Activated gamma-delta T cell treated with Interleukin-2 at 50 U/mL for 16 hours (primary cell): ENCODE measurements at places on chromosomes 6 and 20.

DNA sequence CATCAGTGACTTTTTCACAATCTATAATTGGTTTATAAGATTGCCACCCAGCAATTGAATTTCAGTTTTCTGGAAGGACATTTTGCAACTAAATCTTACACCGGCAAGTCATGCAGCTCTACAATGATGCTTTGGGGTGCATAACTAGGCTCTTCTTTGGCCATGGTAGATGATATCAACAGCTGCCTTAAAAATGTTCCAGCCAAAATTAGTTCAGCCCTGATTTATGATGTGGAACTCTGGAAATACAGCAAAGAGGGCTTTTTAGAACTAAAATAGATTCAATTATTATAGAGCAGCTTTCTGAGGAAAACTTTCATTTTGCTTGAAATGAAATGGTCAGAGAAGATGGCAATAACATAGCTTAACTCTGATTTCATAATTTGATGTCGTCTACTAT lies 18.4 kb upstream of the MCM9 start:
- no peak for DNase-seq

- no peak for DNase-seq
Measured at GRCh38 chr6:37531026-37531425, 31.3 kb upstream of the CCDC167 start.

GRCh38 chr6:162615016-162615705 lies 112.4 kb downstream of the PRKN start:
- DNase-seq = no peak

DNA sequence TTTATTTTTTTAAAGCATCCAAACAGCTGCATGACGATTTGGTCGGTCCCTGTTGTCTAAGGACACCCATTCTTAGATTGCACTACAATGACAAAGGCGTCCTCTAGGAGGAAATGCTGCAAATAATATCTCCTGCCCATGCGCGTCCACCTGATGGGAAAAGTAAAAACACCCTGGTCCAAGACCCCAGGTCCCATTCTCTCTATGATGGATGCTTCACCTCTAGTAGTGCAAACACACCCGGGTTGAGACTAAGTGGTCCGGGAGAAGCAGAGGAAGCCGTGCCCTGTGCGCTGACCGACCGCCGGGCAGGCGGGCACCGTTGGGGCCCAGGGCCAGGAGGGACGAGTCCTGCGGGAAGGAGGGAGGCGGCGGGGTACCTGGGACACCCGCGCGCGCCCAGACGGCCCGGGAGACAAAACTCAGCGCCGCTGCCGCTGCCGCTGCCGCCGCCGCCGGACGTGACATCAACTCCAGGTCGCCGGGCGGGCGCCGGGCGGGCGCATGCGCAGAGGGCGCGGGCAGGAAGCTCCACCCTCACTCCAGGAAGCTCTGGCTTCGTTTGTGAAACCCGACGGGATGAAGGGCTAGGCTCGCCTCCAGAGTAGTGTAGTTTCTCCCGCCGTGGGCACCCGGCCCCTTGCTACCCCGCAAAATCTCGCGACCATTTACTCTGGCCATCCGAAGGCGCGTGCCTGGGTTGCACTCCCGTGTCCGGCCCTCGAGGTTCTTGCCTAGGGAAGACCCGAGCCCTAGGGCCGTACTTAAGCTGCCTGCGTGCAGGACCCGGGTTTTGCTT lies at the start of gene TBC1D7:
TSS of gene TBC1D7 (minus strand) at position 462 of the 799 bp plus-strand sequence. CDS start 1,639 bp downstream, outside the sequence.
- peak; percentile 91 for DNase-seq

- no peak for DNase-seq
Measured at GRCh38 chr20:43571310-43571709, 12.5 kb downstream of the SGK2 start.

DNA sequence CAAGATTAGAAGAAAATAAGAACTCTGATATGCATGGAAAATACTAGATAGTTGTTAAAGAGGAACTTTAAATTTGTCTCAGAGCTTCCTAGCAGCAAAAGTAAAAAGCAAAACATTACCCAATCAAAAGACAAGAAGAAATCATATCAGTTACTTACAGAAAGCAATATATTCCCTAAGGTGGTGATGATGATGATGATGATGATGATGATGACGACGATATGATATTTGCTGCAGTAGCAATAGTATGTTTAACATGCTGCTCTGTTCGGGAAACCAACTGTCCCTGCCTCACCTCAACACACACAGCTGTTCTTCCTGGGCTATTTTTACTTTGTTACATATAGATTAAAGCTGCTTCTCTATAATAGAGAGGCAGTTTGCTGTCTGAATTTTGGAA lies 12.0 kb upstream of the TBX18 start:
- DNase-seq = no peak

GRCh38 chr6:43261198-43261597 lies 17.9 kb downstream of the TTBK1 start:
- no peak for DNase-seq

GRCh38 chr20:51563174-51563485 lies 20.6 kb upstream of the NFATC2 start:
- DNase-seq = no peak

DNA sequence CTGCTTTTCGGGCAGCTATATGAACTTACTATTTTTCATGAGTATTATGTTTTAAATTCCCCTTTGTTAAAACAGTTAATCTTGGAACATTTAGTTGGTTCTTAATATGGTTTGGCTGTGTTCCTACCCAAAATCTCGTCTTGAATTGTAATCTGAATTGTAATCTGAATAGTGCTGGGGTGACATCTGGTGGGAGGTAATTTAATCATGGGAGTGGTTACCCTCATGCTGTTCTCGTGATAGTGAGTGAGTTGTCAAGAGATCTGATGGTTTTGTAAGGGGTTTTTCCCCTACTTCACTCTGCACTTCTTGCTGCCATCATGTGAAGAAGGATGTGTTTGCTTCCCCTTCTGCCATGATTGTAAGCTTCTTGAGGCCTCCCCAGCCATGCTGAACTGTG lies 305.4 kb upstream of the MAP3K7 start:
- DNase-seq = no peak

GRCh38 chr6:148608199-148608951 lies 138.5 kb upstream of the UST start:
- DNase-seq = no peak

- no peak for DNase-seq
Measured at GRCh38 chr6:134585517-134585873, 267.6 kb upstream of the SGK1 start.

GRCh38 chr6:15713325-15713724 lies 50.5 kb upstream of the DTNBP1 start:
- DNase-seq = no peak

DNA sequence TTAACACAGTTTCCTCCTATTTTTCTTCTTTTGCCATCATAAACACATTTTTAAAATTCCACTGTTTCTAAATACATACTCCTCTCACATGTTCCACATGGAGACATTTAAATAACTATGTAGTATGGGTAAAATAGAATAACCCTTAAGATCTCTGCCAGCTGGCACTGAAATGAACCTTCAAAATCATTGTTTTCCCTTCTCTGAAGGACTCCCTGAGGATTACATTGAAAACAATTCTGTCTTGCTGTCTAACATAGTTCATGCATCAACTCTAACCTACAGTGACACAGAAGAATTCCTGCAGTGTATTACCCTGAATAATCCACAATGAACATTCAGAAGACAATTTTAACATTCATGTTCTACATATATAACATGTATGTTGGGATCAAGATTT lies 1361.8 kb upstream of the CITED2 start:
- no peak for DNase-seq

GRCh38 chr6:1481286-1481685 lies 91.9 kb downstream of the FOXF2 start:
- DNase-seq = no peak

- no peak for DNase-seq
Measured at GRCh38 chr20:39233755-39234154, 271.6 kb downstream of the DHX35 start.

- DNase-seq = no peak
Measured at GRCh38 chr6:40542175-40542764, 44.9 kb downstream of the LRFN2 start.

GRCh38 chr6:28632326-28632851 lies 106.7 kb downstream of the GPX5 start:
- no peak for DNase-seq

GRCh38 chr20:2467412-2467811 lies 3.2 kb downstream of the SNRPB start:
- DNase-seq = no peak

- DNase-seq = no peak
Measured at GRCh38 chr6:6891125-6891721, 216.5 kb upstream of the RREB1 start.

DNA sequence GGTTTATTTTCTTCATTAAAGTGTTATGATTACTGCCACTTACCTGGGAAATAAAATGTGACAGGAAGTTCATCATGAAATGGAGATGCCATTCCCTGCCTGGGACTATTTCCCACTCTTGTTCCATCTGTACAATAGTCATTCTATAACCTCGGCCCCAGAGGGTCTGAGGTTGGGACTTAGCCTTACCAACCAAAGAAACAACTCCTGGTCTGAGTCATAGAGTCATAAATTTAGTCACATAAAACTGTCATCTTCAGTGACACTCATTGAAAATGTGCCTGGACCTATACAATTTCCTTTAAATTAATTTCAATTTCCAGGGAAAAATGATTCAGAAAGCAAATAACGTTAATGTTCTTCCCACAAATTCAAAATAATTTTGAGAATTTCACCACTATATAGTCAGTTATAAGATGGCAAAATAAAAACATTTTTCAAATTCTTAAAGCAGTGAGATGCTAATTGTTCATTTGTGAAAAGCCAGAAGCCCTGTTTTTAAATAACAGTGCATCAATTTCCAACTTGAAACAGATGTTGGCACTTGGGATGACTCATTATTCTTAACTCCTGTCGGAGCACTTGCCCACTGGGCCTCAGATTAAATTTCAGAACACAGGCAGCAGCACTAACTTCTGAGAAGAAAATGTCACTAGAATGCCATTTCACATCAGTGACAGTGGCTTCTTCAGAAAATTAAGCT lies 201.2 kb upstream of the SMLR1 start:
- DNase-seq = no peak

- DNase-seq = no peak
Measured at GRCh38 chr6:131545317-131545716, 27.7 kb upstream of the ARG1 start.

- no peak for DNase-seq
Measured at GRCh38 chr6:33875696-33876095, 71.9 kb upstream of the MLN start.

DNA sequence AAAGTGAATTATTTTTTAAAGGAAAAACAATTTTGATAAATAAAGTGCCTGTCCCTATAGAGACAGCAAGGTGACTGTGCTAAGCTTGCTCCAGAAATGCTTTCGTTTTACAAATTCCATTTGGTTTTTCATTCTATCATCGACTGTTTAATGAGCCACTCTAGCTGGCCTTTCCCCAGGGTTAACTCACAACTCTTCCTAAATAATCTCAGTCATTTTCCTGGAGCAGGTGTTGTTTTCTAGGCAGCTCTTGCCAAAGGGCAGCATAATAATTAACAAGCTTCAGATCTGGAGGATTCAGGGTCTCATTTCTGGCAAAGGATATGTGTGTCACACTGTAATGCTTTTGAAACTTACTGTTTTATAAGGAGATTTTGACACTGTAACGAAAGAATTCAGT lies 184.2 kb downstream of the KHDC1L start:
- DNase-seq = no peak

DNA sequence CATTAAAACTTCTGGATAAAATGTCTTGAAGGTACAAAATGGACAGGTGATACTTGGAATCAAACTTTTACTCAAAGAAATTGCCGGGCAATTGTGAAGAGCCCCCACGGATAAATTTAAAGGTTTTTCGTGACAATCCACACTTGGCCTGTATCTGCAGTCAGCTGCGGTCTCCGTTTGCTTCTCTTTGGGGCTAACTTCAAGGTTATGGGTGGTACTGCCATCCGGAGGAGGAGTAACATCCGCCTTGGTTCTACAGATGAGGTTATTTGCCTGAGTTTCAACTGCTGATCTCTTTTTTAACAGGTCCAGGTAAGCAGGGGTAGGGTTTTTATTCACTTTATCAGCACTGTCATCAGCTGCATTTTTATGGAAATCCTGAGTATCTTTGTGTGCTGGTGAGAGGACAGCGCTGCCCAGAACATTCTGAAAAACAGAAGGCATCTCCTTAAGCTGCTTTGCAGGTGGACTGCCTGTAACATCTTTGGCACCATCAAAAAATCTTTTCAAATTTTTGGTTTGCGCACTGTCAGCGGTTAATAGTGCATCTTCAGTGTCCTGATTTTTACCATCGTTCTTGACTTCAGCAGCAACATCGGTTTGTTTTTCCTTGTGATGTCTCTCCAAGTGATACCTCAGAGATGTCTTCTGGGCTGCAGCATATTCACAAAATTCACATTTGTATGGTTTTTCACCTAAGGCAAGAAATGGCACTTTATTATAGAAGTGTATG lies 16.9 kb downstream of the ZNF217 start:
- DNase-seq = no peak

GRCh38 chr20:34915749-34916455 lies 39.5 kb downstream of the ACSS2 start:
- DNase-seq = no peak

- DNase-seq = no peak
Measured at GRCh38 chr6:71486461-71486860, 197.8 kb downstream of the OGFRL1 start.

- DNase-seq = peak; percentile 82
Measured at GRCh38 chr20:2102585-2103460, 1.2 kb downstream of the STK35 start.

- DNase-seq = no peak
Measured at GRCh38 chr6:15081447-15081846, 164.4 kb upstream of the JARID2 start.

DNA sequence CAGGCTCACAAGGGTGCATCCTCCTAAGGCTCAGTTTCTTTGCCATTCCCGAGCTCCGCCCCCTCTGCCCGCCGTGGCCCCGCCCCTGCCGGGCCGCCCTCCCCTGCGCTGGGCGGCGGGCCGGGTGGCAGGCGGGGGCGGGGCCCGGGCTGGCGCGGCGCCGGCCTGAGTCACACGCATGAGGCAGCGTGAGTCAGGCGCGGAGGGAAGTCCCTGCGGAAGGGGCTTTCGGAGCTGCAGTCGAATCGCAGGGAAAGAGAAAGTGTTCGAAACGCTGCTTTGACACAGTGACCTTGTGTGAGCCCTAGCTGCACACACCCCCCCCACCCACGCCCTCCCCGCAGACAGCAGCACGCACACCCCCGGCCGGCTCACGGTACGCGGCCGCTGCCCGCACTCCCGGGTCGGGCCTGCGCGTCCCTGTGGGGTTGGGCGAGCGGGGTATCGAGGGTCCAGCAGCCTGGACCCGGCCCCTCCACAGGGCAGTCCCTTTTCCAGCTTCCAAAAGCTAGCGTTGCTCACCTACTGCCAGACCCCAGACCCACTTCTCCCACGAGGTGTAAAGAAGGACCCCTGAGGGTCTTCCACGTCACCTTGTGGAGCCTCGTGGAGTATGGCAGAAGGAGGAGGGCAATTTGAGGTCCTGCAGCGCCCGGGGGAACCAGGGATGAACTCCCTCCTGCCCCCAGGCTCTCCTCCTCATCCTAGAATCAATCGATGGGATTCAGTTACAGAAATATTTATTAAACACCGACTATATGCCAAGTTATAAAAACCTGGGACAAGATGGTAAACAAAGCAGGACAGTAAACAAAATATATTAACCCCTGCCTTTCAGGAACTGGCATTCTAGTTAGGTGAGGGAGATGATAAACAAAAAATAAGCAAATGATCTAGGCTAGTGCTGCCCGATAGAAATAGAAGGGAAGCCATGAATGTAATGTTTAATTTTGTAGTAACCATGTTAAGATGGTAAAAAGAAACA lies 12.4 kb upstream of the HMGA1 start:
- DNase-seq = peak; percentile 91

- no peak for DNase-seq
Measured at GRCh38 chr6:473768-474452, 82.4 kb downstream of the IRF4 start.
